ENCODE measurements at places on chromosomes 4 and X.

DNA sequence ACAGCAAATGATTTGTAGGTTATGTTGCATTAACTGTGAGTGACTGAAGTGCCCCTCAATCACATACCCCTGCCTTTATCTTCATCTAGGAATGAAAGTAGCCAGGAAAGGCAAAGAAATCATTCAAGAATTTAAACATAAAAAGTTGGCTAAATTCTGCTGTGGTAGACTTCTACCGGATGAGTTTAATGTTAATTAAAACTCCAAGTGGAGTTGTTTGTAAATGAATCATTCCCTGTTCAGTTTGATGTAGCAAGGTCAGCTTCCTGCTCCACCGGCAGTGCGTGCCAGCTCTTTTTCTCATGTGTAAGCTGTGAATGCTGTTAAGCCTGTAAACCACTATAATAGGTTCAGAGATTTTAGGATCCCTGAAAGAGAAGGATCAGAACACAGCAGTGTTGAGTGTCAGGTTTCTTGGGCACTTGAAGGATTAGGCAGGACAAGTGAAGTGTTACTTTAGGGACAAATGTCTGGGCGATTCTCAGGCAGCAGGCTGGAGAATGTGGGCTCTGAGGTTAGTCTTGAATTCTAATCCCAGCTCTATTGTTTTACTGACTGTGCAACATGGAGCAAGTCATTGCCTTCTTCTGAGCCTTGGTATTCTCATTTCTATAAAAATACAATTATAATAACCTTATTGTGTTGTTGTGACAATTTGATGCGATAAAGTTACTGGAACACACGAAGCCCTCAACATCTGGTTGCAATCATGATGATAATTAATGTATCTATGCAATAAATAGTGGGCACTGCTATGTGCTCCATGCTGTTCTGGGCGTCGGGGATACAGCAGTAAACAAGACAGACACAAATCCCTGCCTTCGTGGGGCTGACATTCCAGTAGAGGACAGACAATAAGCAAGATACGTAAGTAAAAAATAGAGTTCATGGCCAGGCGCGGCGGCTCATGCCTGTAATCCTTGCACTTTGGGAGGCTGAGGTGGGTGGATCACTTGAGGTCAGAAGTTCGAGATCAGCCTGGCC is 112.0 kb downstream of the SHROOM3 start:
- DNase-seq, result no peak

GRCh38 chr4:181289198-181289597 is 954.0 kb upstream of the TENM3 start:
- no peak for DNase-seq

- DNase-seq, result no peak
Observed at GRCh38 chr4:152515678-152516077, 20.2 kb downstream of the FBXW7 start.

DNA sequence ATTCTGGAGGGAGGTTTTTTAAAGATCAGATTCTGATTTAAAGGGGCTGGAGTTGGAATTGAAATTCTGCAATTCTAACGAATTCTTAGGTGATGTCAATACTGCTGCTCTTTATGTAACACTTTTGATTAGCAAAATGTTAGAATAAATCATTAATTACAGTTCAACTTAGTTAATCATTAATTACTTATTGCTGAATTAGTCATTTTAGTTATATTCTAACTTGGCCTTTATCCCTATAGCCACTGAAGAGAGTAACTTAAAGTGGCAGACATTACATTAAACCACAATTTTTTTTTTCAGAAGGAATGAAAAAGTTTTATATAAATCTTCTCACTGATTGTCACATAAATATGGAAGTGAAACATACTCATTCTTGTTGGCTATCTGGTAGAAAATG is 206.6 kb upstream of the ITM2A start:
- DNase-seq, result no peak

DNA sequence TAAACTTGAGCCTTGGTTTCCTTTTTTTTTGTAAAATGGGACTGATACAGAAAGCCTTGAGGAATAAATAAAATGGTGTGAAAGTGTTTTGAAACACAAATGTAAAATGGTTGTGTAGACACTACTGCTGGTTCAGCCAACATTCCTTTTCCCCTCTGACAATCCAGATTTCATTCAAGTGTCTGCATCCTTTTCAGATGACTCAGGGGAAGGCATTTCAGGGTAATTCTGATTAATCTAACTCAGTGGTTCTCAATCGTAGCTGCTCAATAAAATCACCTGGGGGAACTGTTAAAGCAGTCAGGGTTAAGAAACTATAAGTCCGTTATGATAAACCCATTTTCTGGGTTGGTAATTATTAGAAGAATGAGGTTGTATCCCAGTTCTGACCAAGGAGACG is 4.6 kb downstream of the ARHGAP10 start:
- no peak for DNase-seq

- DNase-seq, result no peak
Observed at GRCh38 chr4:71441186-71442169, 102.7 kb downstream of the SLC4A4 start.

GRCh38 chr4:2141762-2142451 is 82.8 kb downstream of the NAT8L start:
- no peak for DNase-seq

GRCh38 chr4:143224255-143224654 is 39.5 kb downstream of the USP38 start:
- no peak for DNase-seq

DNA sequence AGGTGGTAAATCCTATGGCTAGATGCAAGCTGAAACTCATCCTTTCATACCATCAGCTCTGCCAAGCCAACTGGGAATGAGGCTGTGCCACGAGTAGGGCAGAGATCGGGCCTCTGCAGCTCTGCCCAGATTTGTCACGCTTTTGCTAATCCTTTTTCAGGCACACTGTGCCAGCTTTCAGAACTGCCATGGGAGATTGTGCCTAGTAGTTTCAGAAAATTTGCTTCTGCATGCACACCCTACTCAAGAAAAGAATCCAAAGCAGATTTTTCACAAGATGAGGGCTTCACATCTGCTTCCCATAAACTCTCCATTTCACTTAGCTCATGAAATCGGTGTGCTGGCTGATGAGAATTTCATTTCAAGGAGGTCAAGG is 3.3 kb upstream of the ADH7 start:
- no peak for DNase-seq

GRCh38 chr4:21716531-21716930 is 232.0 kb downstream of the KCNIP4 start:
- no peak for DNase-seq

DNA sequence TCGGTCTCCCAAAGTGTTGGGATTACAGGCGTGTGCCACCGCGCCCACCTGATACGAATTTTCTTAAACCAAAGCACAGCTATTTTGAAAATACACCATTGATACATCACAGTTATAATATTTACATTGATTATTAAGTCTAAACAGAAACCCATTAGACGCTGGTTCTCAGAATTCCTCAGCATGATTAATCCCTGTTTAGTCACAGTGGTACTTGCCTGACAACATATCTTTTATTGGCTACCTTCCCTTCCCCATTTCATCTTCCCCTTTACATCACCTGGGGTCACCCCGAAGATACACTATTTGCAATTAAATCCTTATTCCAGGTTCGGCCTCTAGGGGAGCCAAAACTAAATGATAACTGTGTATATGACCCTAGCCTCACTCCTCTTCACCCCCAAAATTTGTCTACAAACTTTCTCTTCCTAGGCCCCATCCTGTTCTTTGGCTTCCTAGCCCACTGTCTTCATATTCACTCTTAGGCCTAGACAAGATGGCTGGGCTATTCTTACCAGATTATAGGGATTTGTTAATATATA is 36.8 kb upstream of the IL1RAPL1 start:
- DNase-seq, result no peak

DNA sequence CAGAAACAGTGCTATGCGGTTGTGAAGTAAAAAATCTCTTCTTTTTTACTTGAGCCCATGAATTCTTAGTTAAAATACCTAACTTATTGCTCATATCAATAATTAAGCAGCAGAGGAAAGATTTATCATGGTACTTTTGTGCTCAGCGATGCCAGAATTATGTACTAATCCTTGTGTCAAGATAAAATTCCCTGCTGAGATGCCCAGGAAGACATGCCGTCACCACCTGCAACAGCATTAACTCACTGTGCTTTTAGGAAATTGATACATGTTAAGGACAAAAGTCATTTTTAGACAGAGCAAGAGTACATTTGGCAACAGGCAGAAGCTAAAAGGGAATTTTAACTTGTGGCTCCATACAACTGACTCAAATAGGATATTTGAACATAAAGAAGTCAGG is 138.9 kb downstream of the NPNT start:
- no peak for DNase-seq

GRCh38 chr4:80097400-80098177 is 24.6 kb upstream of the ANTXR2 start:
- DNase-seq, result no peak

- no peak for DNase-seq
Observed at GRCh38 chr4:38611676-38612075, 52.3 kb upstream of the KLF3 start.

DNA sequence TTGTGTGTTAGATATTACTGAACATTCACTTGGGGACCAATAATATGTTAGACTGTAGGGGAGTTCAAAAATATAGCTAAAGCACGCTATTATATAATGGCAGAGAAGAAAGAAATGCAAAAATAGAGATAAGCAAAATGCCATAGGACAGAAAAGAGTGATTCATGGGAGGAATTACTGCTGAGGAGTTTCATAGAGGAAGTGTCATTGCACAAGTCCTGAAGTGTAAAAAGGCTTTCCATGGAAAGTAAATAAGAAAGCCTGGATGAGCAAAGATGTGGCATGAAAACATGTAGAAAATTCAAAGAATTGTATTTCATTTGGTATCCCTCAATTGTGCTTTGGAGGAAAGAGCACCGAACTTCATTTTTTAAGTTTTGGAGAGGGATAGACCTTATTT is 14.5 kb downstream of the HMGB2 start:
- DNase-seq, result no peak

DNA sequence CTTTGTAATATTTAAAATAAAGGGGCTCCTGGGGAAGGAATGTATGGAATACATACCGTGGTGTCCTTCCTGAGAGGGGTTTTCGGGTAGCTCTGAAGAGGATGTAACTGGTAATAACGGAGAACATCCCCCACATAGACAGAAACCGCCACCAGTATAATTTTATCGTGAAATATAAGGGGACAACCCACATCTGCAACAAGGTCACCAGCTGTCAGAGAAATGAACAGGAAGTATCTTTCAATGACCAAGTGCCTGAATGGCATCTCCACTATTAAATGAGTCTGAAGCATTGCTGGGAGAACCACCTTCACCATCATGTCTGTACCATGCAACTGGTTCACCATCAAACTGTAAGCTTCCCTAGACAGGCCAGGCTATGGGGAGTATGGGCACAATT is 31.7 kb downstream of the RNF175 start:
- no peak for DNase-seq

DNA sequence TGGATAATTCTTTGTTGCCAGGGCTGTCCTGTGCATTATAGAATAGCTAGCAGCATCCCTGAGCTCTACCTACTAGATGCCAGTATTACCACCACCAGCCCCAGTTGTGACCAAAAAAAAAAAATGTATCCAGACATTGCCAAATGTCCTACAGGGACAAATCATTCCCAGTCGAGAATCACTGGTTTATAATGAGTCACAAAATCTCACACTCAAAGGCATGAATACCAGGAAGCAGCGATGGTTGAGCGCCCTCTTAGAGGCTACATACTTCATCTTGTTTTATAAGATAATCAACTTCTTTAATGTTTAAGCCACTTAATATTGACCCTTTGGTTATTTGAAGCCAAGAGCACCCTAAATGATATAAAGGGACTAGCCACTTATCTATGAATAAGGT is 297.3 kb downstream of the DHX15 start:
- no peak for DNase-seq

GRCh38 chr4:8582941-8583654 is 2.9 kb downstream of the GPR78 start:
- DNase-seq, result no peak

DNA sequence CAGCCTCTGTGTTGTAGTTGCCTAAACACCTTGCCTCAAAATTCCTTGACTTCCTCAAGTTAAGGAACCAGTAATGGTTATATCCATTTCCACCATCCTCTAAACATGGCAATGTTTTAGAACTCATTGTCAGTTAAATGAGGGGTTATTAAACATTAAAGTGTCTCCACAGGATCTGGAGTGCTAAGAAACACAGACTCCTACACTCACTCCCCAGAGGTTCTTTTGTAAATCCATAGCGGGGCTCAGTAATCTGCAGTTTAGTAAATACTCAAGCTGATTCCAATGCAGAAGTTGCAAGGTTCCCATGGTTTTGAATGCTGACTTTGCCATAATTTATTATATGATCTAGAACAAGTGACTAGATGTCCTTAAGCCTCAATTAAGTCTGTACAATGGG is 245.5 kb downstream of the GPAT3 start:
- DNase-seq, result no peak

- no peak for DNase-seq
Observed at GRCh38 chr4:71429106-71429505, 90.3 kb downstream of the SLC4A4 start.

DNA sequence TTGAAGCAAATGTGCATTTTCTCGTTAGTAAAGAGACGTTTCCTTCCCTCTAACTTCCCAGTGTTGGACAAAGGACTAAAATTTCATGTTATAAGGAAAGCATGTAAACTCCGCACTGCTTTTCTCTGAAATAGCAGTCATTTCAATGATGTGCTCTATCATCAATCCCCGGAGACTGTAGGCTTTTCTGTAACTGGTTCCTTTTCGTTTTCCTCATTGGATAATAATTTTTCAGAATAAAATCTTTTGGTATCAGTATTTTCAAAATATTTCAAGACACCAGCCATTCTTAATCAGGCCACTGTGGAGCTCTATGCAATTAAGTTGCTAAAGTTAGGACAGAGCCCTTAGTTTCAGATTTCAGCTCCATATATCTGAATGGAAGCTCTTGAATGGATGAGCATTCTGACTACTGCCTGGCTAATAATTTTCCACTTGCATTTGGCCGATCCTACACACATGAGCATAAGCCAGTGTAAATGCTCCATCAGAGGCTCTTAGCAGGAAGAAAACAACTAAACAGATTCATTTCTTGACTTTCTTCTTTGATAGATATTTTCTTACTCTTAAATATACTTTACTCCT is 157.7 kb downstream of the CHIC2 start:
- DNase-seq, result no peak

- no peak for DNase-seq
Observed at GRCh38 chr4:110154582-110154981, 43.8 kb downstream of the ELOVL6 start.

DNA sequence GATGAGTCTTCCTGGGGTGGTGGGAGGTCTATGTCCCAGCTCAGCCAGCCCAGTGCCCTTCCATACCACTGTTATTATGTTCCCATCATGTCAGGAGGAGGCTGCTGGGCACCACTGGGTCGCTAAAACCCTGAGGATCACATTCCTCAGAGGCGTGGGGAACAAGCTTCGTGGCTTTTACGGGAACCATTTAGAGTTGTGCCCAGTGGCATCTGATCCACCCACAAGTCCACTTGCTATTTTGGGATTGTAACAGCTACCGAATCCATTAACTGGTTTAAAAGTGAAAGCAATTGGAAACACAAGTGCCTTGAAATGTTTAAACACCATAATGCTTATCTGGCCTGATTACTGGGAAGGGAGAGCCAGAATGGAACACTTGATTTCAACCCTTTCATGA is 13.1 kb upstream of the CCKAR start:
- no peak for DNase-seq

GRCh38 chr4:175953960-175954521 is 111.6 kb upstream of the WDR17 start:
- no peak for DNase-seq

- no peak for DNase-seq
Observed at GRCh38 chr4:165684177-165684805, 188.7 kb upstream of the TLL1 start.

GRCh38 chr4:33537527-33537926 is 2706.8 kb downstream of the ARAP2 start:
- DNase-seq, result no peak

Measured in CD4-positive, alpha-beta T cell treated with Interferon gamma for 1 hour (primary cell).